ENCODE measurements at places on chromosomes 5 and 9. TPM values are rescaled to one million over a fixed set of nuclear protein-coding genes. Genes with fewer than 3 reads are reported as not detected.

DNA sequence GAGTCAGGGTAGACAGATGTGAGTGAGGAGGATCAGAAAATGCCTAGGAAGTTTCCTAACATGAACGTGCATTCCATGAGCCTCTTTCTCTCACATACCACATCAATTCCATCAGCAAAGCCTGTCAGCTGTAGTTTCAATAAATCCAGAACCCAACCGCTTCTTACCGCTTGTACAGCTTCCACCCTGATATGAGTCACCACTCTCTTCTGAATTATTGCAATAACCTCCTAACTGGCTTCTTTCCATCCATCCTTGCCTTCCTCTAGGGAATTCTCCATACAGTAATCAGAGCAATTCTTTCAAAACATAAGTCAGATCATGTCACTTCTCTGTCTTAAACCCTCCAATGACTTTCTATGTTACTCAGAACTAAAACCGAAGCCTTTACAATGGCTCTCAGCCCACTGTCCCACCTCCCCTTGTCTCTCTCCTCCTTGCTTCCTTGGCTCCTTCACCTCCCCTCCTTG is 8.1 kb upstream of the RAD23B start:
- DNase-seq, result peak; percentile 81

DNA sequence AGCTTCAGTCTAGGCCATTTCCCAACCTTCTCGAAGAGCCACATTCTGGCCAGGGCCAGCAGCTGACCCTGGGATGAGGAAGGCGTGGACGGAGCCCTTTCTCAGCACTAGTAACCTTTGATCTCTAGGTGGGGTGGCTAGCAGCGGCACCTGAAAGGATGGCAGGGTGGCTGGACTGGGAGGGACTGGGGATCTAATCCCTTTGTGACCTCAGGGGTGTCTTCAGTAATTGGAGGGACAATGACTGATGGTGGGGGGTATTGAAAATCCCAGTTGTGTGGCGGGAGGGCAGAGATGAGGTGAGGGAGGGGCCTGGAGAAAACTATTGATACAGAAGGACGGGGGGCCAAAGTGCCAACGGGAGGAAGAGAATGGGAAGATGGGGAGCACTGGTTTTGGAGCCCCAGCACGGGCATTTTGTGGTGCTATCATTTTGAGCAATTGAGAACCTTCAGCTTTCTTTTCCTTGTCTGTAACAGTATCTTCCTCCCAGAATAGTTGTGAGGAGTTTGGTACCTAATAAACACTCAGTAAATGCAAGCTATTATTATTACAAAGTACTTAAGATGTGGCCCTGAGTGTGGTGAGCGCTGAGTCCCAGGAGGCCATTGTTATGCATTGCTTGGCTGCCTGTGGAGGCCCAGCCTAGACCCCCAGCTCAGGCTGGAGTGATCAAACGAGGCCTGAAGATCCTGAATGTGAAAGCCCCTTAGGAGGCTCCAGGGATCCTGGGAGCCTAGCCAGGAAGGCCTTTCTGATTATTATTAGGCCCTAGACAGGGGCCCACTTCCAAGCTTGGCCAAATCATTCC is 37.3 kb upstream of the UBE2D2 start:
- no peak for DNase-seq

DNA sequence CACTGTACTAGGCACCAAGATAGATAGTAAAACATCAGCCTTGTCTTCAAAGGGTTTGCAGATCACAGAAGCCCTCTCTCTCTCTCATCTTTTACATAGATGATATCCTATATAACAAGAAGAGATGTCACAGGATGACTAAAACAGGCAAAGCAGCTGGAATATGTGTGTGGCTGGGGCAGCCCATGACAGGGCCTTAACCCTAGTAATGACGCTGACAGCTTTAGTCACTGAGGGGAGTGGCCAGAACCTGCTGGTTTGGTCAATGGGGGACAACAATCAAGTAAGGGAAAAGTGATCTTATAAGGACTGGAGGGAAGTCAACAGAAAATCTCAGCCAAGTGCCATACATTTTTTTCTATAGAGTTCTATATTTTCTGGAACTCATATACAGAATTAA is 41.9 kb upstream of the RIC1 start:
- no peak for DNase-seq

C6 gene
- not detected for total RNA-seq

DNA sequence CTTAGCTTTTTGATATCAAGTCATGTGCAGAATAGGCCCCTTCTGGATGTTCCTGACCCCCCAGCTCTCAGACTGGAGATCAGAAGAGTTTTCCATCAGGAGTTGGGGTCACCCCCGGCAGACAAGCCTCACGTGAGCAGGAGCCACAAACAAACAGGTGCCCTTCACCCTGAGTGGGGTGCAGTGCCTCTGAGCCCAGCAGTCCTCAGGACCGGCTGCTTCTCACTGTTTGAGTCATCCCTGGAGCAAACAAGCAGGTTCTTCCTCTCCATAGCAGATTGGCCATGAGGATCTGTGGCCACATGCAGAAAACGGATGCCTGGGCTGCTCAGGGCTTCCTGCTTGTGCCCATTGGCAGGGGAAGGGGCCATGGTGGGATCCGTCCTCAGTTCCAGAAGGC is 47.0 kb downstream of the LRSAM1 start:
- no peak for DNase-seq
